ENCODE measurements at places on chromosomes 4 and X.

GRCh38 chr4:35943606-35944005, 300.7 kb downstream of the ARAP2 start:
- no peak for DNase-seq

GRCh38 chr4:119299260-119299671, 22.7 kb downstream of the FABP2 start:
- no peak for DNase-seq

- no peak for DNase-seq
Measured at GRCh38 chrX:17546356-17546755, 171.4 kb downstream of the NHS start.

- DNase-seq: no peak
Measured at GRCh38 chr4:31516520-31516919, 796.4 kb downstream of the PCDH7 start.

DNA sequence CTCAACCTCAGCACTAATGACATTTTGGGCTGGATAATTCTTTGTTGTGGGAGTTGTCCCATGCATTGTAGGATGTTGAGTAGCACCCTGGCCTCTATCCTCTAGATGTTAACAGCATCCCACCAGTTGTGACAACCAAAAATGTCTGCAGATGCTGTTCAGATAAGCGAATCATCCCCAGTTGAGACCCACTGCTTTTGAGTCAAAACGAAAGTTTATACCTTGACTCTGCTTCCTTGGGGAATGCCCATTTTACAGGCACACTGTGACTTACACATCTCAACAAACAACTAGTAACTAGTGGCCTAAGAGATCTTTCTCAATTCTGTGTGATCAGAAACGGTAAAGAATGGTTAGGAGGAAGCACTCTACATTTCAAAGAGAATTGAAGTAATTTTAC, 37.0 kb downstream of the SEPSECS start:
- no peak for DNase-seq

- DNase-seq: no peak
Measured at GRCh38 chrX:29215251-29215650, 628.0 kb downstream of the IL1RAPL1 start.

DNA sequence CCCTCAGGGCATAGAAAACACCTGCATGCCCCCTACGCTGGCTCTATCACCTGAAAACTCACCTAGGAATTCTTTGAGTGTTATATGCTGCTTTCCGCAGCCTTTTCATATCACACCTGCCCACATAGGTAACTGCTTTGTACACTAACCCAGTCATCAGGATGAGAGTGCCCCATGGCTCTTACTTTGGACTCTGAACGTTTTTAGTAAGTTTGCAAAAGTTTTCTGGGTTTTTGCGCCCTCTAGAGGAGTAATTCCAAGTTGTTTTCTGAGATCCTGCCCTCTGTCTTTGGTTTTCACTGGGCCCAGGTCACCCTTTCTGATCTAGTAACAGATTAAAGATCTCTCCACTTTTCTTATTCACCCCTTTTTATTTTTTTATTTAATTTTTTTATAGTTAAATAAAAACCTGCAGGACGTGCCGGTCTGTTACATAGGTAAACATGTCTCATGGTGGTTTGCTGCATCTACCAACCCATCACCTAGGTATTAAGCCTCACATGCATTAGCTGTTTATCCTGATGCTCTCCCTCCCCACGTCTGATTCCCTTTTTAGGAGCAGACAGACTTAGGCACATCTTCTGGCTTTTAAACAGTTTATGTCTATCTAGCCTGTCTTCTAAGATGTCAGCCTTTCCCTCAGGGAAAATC, 139.2 kb downstream of the NWD2 start:
- DNase-seq: no peak

- no peak for DNase-seq
Measured at GRCh38 chrX:150240643-150240970, 122.5 kb upstream of the MAMLD1 start.
